Activated CD8-positive, alpha-beta memory T cell treated with anti-CD3 and anti-CD28 coated beads for 1 hour (primary cell): ENCODE measurements at places on chromosomes 2 and 18.

DNA sequence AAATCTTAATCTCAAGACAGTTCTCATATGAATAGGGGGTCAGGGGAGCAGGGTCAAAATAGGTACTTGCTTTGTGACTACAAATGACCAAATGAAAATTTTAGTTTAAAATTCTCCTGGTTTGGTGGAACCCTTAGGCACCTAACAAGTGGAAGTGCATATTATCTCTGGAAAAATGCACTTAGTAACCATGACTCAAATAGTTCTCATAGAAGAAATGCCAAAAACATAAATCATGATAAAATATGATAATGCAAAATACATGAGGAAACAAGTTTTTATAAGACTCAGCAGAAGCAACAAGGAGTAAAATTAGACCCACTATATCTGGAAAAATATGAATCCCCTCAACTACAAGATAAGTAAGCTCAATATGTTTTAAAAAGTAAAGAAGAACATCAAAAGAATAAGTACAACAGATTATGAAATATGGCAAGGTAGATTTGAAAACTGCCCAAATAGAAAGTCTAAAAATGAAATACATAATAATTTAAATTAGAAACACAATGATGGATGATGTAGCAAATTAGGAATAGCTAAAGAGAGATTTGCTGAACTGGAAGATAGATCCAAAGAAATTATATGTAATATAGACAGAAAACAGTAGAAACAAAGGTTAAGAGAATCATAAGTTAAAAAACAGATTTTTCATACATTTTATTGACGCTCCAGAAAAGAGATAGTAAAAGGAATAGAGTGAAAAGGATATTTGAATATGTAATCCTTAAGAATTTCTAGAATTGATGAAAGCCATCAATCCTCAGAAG lies 308.3 kb downstream of the SETBP1 start:
- no peak for DNase-seq

DNA sequence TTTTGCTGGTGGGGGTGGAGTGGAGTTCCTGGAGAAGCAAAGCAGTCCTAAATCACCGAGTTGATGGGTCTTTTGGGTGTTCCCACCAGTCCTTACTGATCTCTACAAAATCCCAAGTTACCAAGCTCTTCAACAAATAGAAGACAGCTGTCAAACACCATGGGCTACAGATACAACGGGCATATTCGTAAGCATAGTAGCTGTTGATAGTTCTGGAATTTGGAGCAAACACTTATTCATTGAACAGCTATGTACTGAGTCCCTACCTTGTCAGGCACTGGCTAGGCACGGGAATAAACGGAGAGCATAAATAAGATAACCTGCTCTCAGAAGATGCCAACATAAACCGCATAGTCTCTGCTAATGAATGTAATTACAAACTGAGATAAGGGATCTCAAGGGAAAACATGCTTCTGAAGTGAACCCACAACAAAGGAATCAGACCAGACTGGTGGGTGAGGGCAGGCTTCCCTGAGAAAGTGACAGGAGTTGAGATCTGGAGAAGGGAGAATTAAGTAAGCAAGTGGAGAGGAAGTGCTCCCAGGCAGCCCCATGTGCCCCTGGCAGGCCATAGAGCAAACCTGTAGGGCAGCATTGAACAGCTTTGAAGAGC lies 947 bp upstream of the ANKRD44 start:
- no peak for DNase-seq

DNA sequence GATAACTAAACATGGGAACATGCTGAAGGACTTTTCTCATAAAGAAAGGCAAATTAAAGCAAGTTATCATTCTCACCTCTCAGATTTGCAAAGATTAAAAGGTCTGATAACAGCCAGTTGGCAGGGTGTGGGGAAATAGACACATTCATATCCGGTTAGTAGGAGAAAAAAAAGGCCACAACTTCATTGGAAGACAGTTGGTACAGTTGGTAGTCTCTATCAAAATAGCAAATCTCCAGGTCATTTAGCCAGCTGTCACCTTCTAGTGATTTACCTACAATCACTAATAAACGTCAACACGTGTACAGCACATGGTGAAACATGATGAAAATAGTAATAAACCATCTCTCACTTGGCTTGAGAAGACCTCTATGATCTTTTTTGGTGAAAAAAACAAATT lies 16.6 kb downstream of the INPP5D start:
- no peak for DNase-seq

GRCh38 chr18:9681217-9681616 lies 26.9 kb upstream of the RAB31 start:
- no peak for DNase-seq

DNA sequence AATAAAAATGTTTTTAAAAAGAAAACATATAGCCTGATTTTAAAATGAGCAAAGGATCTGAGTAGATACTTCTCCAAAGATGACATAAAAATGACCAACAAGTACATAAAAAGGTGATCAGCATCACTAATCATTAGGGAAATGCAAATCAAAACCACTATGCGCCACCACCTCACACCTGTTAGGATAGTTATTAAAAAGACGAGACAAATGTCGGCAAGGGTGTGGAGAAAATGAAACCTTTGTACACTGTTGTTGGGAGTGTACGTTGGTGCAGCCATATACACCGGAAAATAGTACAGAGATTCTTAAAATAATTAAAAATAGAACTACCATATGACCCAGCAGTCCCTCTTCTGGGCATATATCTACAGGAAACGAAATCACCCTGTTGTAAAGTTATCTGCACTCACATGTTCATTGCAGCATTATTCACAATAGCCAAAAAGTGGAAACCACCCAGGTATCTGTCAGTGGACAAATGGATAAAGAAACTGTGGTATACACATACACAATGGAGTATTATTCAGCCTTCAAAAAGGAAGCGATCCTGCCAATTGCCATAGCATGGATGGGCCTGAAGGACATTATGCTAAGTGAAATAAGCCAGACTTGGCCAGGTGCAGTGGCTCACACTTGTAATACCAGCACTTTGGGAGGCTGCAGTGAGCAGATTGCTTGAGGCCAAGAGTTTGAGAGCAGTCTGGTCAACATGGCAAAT lies 91.6 kb downstream of the PRKRA start:
- DNase-seq = no peak

DNA sequence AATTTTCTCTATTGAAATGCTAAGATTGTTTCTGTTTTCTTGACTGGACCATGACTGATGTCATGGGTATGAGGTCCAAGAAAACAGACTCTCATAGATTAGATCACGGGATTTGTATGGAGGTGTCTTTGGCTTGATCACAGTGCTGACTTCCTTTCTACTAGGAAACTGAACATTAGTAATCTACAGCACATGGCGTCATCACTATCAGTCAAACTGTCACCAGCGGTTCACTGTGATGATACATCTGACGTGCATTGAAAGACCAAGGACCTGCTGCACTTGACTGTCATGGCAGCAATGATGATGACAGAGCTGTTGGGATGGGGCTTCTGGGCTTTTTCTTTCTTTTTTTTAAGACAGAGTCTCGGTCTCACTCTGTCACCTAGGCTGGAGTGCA lies 28.2 kb upstream of the IMPA2 start:
- no peak for DNase-seq

DNA sequence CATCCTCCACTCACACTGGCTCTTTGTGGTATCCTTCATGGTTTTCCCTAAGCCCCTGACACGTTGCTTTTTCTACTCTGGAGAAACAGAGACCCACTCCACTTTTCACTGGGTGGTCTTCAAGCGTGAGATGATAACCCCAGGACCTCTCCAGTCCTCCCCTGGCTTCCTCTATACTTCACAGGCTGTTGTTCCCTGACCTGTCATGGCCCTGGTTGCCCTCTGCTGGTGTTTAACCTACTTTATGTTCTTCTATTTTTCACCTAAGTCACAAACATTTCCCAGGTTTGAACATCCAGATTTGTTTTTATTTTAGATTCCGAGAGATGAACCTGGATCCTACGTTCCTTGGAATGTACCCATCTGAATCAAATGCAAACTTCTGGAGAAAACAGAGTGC lies 84.5 kb downstream of the AOX1 start:
- no peak for DNase-seq

DNA sequence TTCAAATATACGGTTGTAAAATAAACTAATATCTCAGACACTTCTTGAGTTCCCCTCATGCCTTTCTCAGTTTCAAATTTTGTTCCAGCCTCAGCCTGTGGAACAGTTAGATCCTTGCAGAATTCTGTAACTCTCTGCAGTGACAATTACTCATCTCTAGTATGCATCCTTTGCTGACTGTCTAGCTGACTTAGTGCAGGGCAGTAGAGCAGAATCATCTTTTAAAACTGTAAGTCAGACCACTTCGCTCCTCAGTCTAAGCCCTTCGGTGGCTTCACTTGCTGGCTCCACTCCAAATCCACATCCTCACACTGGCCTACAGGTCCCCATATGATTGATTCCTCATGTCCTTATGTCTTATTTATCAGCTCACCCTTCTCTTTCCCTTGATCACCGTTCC lies 164.1 kb upstream of the ZSWIM2 start:
- DNase-seq = no peak

GRCh38 chr2:122174061-122174460 lies 418.6 kb downstream of the TSN start:
- no peak for DNase-seq

DNA sequence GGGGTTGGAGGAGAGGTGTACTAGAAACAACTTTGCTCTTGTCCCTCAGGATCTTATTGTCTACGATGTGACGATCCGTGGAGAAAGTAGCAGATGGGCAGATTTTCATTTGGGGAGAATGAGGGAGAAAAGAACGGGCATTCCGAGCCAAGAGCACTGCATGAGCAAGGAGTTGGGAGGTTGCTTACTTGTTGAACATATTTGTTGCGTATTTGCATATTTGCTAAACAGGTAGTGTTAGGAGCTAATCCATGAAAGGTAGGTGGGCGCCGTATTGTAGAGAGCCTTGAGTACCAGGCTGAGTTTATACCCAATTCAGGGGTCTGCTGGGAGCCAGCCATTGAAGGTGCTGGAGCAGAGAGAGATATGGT lies 490 bp downstream of the BCS1L start:
- DNase-seq = no peak

GRCh38 chr2:63046961-63047320 lies 3.7 kb upstream of the OTX1 start:
- DNase-seq = no peak

- no peak for DNase-seq
Observed at GRCh38 chr2:1594373-1595171, 149.7 kb downstream of the PXDN start.

DNA sequence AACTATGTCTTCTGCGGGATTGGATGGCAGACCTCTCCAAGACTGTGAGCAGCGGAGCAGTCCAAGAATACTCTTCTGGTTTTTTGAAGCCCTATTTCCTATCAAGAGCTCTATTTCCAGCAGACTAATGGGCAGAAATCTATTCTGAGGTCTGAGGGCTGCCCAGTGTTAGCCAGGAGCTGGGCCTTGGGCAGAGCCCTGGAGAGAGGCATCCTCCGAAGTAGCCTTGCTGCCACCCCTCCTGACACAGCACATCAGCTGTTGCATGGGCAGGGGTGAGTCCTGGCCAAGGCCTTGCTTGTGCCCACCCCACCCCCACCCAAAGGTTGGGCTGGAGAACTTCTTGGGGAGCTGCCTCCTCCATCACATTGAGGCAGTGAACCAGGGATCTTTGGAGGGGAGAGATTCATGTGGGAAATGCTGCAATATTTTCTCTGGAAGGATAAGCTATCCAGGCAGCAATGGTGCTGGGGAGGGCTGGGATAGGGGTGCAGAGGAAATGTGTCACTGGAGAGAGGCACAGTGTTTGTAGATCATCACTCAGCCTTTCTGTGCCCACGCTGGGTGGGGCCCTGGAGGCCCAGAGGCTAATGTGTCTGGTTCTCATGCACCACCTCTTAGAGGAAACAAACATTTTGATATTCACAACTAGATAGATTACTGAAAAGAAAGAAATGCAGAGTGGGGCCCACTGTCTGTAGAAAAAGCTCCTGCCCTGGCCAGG lies 104.7 kb downstream of the VSNL1 start:
- DNase-seq = no peak
